Stimulated activated CD4-positive, alpha-beta T cell treated with anti-CD3 and anti-CD28 coated beads, Interleukin-4, amount 100 ng/mL, for 24 hours (primary cell): ENCODE measurements at places on chromosomes 4 and X.

DNA sequence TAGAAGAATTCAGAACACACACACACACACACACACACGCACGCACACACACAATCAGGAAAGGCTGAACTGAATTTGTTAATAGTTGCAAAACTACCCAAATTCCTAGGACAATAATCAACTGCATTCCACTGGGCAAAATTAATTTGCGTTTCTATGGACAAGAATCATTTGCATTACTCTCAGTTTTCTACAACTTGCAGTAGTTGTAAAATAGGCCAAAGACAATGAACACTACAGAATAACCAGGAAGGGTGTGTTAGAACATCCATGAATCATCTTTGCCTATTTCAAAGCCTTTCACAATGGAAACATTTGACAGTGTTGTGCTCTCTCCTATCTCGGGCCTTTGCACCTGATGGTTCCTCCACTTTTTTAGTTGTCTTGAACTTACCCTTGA lies 77.1 kb upstream of the IGFBP7 start:
- no peak for DNase-seq

GRCh38 chrX:16461968-16462367 lies 188.0 kb upstream of the S100G start:
- DNase-seq, result no peak

DNA sequence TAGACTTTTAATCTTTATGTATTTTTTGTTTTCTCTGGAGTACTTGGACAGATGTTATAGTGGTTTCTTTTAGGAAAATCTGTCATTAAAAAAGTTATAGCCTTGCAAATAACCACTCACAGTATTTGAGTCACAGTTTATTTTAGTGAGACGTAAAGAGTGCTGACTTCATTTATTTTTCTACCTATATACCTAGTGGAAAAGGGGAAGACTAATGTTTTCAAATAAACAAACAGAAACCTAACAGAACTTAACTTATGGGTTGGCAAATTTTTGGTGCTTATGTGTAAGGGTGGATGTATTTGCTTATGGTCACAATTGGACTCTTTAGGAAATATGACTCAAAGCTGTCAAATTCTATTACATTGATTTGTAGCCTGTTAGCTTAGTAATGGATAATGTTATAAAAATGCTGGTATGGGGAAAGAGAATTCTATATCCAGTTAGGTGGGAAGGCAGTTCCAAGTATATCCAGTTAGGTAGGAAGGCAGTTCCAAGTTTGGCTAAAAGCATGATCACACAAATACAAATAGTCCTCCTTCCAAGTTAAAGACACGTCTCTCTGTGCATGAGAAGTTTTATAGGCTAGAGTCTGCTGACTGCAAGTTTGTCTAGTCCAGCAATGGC lies 61.9 kb downstream of the SLC9A6 start:
- DNase-seq, result no peak

GRCh38 chr4:79823148-79823763 lies 249.8 kb downstream of the ANTXR2 start:
- DNase-seq, result no peak

DNA sequence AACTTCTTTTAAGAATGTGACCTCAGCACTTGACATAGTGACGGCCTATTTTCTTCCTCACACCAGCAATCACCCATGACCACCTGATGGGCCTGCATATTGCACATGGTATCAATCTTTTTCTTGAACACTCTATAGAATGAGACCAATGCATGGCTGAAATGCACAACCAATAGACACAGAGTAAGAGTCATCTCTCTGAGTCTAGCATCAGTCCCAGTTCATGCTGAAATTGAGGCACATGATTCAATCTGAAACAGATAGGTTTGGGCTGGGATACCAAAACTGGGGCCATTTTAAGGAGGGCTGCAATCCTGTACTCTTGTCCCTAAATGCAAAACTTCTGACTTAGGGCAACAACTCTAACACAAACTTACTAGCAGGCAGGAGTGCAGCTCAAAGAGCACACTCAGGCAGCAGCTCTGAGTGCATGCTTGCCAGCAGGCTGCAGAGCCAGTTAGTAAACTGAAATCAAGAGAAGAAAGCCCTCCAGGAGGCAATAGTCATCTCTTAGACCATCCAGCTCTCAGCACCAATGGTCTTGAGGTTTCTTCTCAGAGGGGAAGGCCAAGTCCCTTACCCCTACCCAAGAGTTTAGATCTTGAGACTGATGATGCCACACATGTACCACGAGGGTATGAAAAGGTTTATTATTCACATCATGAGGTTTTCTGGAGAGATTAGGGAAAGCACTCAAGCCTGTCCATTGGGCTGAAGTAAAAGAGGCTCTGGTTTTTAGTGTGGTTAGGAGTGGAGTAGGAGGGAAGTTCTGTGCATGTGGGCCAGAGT lies 24.7 kb upstream of the GPR101 start:
- DNase-seq, result no peak

DNA sequence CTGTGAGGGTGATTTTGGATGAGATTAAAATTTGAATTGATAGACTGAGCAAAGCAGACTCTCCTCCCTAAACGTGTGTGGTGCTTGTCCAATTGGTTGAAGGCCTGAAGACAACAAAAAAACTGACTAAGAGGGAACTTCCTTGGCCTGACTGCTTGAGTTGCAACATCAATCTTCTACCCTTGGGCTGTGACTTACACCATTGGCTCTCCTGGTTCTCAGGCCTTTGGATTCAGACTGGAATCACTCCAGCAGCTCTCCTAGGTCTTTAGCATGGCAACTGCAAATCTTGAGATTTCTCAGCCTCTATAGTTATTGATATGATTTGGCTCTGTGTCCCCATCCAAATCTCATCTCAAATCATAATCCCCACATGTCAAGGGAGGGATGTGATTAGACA lies 49.7 kb upstream of the IGFBP7 start:
- DNase-seq, result no peak

GRCh38 chr4:121376556-121376955 lies 4.3 kb downstream of the QRFPR start:
- DNase-seq, result no peak

DNA sequence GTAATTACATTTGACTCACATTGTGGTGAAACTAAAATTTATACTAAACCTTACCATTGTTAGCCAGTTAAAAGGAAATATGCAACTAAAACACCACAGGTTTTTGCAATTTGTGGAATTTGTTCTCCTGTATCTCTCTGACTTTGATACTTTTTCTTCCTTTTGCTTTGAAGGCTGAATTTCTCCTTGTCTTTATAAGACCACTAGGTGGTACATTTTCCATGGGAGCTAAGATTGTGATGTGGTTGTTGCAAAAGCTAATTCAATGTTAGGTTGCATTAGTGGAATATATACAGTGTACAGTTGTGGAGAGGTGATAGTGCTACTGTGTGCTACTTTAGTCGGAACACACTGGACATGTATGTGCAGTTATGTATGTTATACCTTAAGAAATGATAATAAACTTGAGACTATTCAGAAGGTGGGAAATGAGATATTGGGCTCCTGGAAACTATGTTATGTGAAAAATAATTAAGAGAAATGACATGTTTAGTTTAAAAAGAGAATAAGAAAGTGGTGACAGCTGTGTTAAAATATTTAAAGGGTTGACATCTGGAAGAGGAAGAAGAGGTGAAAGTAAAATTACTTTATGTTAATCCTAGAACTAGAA lies 70.3 kb downstream of the ARL9 start:
- no peak for DNase-seq

- no peak for DNase-seq
Measured at GRCh38 chr4:42396752-42397634, at the start of gene SHISA3. Gene SHISA3 (plus strand): TSS chr4:42397488. CDS start chr4:42398057, 569 bp downstream.

DNA sequence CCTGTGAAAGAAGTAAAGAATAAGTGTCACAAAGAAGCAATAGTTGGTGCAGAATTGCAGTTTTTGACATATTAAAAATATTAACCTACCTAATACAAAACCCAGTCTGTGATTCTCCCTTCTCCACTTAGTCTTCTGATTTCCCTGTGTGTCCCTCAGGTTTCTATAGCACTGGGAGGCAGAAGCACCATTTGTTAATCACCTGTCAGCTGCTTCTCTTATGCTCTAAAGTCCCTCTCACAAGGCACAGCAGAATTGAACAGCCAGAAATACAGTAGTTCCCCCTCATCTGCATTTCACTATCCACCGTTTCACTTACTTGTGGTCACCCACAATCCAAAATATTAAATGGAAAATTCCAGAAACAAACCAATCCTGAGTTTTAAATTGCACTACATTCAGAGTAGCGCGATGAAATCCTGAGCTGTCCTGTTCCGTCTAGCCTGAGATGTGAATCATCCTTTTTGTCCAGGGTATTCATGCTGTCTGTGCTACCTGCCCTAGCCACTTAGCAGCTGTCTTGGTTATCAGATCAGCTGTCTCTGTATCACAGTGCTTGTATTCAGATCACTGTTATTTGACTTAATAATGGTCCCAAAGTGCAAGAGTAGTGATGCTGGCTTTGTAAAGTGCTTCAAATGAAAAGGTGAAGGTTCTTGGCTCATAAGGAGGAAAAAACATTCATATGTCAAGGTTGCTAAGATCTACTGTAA lies 984.1 kb upstream of the GRID2 start:
- no peak for DNase-seq

DNA sequence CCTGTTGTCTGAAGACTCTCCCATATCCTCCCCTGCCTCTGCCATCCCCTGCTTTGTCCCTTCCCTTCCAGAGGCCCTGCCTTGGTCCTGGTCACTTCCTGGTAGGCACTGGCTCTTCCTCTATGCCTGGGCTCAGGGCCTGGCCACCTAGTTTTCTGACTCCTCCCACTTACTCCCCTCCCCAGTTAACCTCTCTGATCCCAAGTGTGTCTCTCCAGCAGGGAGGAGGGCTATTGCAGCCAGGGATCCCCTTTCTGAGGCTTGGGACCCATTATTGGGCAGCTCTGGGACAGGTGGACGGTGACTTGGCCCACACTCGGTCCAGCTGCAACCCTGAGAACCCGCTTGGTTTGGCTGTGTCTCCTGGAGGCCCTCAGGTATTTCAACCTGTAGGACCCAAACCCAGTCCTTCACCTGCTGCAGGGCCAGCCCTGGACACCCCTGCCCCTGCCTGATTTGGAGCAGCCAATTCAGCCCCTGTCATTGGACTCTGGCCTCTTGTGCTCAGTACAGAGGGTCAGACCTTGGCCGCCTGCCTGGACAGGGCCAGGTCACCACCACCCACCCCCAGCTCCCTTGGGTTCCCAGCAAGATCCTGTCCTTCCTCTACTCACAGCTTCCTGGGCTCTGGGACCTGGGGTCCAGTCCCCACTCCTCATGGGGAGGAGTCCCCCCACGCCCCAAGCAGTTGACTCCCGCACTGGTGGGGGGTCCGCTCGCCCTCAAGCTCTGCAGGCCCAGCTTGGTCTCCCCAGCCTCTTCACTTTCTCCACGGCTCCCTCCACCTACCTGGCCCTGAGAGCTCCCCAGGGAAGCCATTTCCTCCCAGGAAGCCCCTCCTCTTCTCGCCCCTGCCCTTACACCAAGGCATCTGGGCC lies 1.1 kb upstream of the SH3BP2 start:
- no peak for DNase-seq

GRCh38 chr4:147813109-147813773 lies 81.4 kb downstream of the ARHGAP10 start:
- no peak for DNase-seq

DNA sequence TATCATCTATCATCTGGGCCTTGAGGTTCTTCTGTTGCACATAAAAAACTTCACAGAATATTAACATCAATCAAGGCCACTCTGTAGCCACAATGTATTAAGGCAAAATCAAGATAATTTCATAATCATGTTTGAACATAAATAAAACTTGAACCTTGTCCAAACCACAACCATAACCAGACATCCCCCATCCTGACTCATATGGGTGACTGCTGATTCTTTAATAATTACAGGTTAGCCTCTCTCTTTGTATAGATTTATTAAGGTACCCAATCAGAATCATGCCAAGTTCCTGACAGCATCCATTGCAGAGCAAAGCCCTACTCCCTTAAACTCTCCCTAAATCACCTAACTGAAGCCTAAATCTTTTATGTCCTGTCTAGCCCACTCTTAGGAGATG lies 16.7 kb upstream of the AREG start:
- no peak for DNase-seq

DNA sequence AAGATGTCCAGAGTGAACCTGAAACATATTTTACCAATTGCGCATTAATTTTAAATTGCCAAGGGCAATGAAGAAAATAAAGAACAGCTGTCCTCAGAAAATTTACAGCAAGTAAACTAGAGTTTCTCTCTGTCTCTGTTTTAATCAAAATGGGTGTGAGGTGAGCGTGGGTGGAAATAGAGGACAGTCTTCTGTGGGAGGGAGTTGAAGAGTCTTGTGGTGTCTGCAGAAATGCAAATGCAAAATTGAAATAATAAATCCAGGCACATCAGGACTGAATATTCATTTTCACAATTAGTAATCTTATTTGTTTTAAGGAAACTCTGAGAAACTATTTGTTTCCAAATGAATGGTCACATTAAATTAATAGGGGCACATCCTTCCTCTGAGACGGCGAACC lies 192.0 kb downstream of the ARHGAP10 start:
- no peak for DNase-seq

GRCh38 chr4:179182741-179183140 lies 1740.5 kb upstream of the AGA start:
- no peak for DNase-seq

DNA sequence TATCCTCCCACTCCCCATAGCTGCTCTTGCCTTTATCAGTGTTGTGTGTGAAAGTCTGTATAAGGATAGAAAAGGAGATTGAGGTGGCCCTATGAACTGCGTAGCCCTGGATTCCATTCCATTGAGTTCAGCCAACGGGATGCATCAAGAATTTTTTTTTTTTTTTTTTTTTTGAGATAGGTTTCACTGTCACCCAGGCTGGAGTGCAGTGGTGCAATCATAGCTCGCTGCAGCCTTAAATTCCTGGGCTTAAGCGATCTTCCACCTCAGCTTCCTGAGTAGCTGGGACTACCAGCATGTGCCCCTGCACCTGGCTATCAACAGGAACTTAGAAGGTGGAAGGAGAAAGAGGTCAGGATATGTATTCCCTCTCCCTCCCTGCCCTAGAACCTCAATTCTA lies 187.2 kb upstream of the SPRY1 start:
- DNase-seq, result no peak

DNA sequence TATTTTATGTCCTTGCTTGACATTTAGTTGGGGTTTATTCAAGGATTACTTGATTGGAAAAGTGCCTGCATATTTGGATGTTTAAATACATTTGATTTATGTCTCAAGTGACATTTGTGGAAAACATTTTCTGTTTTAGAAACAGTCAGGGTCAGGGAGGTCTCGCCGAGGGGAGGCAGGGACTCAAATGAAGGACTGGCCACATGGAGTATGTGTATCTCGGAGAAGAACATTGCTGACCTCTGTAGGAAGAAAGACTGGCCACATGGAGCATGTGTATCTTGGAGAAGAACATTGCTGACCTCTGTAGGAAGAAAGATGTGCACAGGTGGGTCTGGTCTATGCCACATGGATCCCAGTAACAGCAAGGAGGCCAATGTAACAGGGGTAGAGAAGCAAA lies 233.6 kb downstream of the TRIML1 start:
- DNase-seq, result no peak

GRCh38 chr4:8340781-8341241 lies 71.3 kb downstream of the HTRA3 start:
- no peak for DNase-seq

DNA sequence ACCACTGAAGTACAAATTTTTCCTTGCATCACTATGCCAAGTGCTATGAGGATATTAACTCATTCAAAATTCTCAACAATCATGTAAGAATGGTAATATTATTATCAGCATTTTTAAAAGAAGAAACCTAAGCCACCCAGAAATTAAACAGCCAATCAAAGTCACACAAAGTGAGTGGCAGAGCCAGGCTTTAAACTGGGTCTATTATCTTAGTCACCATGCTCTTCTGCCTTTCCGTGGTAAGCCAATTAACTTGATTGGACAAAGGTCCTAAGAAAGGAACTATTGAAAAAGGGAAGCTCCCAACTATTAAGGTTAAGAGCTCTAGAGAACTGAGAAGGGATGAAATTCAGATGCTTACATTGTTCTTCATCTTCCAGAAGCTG lies 111.5 kb downstream of the ASB9 start:
- DNase-seq, result no peak
